ENCODE measurements at places on chromosomes 12 and 14. TPM values are rescaled to one million over a fixed set of nuclear protein-coding genes. Genes with fewer than 3 reads are reported as not detected.

The RFX4 gene
- total RNA-seq, result not detected

DNA sequence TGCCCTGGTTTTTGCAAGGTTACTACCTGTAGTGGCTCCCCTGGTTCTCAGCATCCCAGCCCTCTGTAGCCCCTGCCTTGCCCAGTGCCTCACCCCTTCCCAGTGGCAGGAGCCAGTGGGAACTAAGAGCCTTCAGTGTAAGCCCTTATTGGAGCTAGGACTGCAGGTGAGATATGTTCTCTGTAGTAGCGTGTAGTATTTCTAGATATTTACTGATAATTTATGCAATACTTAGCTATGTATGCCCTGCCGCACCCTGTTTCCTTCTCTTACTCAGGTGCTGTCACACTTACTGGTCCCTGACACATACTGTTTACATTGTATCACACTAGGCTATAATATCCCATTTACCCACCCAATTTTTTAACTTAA is 3.6 kb downstream of the BMAL2 start:
- no peak for DNase-seq

DNA sequence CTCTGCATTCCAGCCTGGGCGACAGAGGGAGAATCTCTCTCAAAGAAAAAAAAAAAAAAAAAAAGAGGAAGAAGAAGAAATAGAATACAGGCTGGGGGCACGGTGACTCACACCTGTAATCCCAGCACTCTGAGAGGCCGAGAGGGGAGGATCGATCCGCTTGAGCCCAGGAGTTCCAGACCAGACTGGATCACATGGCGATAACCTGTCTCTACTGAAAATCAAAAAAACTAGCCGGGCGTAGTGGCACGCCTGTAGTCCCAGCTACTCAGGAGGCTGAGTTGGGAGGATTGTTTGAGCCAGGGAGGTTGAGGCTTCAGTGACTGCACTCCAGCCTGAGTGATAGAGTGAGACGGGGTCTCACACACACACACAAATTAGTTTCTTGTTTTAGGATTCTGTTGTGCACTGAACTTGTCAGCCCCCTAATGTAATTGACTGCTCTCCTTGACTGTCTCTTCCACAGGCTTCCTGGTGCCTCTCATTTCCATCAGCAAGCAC is 963 bp upstream of the TINF2 start:
- no peak for DNase-seq

GRCh38 chr12:39227218-39227617 is 215.7 kb downstream of the KIF21A start:
- no peak for DNase-seq

The GPRC5D gene
- not detected for total RNA-seq

GRCh38 chr12:13404111-13404628 is 207.6 kb downstream of the EMP1 start:
- no peak for DNase-seq

GRCh38 chr14:61421212-61421923 is 100.0 kb downstream of the PRKCH start:
- no peak for DNase-seq

- DNase-seq, result no peak
Observed at GRCh38 chr12:129854591-129854990, 49.2 kb downstream of the TMEM132D start.
